Progenitor cell of endocrine pancreas (in vitro differentiated cells): ENCODE measurements at places on chromosomes 1 and 21. TPM values are rescaled to one million over a fixed set of nuclear protein-coding genes. Genes with fewer than 3 reads are reported as not detected.

Gene COX20
- total RNA-seq: 31.0 and 31.8 TPM in 2 replicates

Gene SLFNL1
- 0.95 and 1.0 TPM in 2 replicates for total RNA-seq

Gene TNFSF4
- 1.3 and 1.7 TPM in 2 replicates for total RNA-seq

Gene TRAPPC3
- total RNA-seq: 61.0 and 63.6 TPM in 2 replicates

Gene CRYZ
- 32.5 and 36.9 TPM in 2 replicates for total RNA-seq

Gene IL19
- total RNA-seq: not detected in 2 replicates

Gene HSD3B2
- not detected in 2 replicates for total RNA-seq

Gene PGLYRP4
- total RNA-seq: not detected in 2 replicates

Gene UMODL1
- 0.19 TPM in 1 of 2 replicates, not detected in the other for total RNA-seq

Gene APCS
- not detected in 2 replicates for total RNA-seq

Gene PIK3C2B
- total RNA-seq: 62.2 and 62.7 TPM in 2 replicates

DNA sequence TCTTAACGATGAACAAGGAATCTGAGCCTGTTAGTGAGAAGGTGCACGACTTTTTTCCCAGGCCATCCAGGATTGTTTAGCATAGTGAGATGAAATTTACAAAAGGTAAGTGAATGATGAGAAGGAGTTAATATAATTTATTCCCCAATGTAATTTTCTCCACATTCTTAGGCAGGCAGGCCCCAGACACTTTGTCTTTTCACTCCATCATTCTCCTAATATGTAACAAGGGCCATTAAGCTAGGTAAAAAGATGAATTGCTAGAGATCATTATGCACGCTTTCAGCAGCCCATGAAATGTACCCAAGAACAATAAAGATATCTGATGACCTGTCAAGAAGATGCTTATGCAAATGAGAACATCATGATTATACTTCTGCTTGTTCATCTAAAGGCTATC lies 24.1 kb downstream of the NIBAN1 start:
- DNase-seq: no peak

DNA sequence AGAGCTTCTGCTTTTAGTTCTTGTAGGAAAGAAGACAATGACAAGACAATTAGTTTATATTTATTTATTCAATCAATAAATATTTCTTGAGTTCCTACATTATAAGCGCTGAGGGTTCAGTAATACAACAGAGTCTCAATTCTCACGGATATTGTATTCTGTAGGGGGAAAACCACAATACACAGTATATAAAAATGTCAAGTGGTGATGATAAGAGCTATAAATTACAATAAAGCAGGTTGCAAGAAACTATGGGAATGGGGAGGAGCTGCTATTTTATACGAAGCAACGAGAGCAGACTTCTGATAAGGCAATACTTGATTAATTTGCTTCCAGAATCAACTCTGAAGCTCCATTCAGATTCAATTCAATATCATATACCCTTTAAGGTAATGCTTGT lies 10.6 kb upstream of the XCL1 start:
- DNase-seq: no peak

GRCh38 chr21:26169061-26169610 lies 1.4 kb downstream of the APP start:
- DNase-seq: peak; percentile 14

- DNase-seq: no peak
These were observed 48.8 kb downstream of the GADD45A start for GRCh38 chr1:67733681-67734322.

DNA sequence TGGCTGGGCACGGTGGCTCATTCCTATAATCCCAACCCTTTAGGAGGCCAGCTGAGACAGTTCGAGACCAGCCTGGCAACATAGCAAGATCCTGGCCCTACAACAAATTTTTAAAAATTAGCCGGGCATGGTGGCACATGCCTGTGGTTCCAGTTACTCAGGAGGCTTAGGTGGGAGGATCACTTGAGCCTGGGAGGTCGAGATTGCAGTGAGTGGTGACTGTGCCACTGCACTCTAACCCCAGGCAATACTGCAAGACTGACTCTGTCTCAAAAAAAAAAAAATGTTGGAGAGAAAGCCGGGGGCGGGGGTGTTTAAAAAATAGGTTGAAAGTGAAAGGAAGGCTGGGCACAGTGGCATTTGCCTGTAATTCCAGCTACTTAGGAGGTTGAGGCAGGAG lies 16.5 kb downstream of the CLDN19 start:
- DNase-seq: no peak

DNA sequence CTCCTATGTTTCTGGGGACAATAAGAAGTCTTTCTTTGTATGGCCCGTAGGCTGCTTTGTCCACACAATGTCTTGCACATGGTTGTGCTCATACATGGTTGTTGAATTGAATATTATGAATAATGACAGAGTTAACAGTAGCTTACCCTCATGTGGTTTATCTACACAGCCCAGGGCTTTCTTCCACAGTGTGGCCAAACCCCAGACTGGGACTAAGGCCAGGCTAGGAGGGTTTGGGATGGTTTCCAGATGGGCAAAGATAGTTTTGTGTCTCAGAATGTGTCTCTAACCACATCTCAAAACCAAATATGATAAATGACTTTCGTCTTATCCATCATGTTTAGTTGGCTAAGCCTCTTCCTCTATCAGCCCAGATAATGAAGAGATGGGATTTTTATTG lies 65.2 kb downstream of the CACNA1E start:
- DNase-seq: no peak

GRCh38 chr1:232329103-232329813 lies 300.7 kb downstream of the SIPA1L2 start:
- no peak for DNase-seq

DNA sequence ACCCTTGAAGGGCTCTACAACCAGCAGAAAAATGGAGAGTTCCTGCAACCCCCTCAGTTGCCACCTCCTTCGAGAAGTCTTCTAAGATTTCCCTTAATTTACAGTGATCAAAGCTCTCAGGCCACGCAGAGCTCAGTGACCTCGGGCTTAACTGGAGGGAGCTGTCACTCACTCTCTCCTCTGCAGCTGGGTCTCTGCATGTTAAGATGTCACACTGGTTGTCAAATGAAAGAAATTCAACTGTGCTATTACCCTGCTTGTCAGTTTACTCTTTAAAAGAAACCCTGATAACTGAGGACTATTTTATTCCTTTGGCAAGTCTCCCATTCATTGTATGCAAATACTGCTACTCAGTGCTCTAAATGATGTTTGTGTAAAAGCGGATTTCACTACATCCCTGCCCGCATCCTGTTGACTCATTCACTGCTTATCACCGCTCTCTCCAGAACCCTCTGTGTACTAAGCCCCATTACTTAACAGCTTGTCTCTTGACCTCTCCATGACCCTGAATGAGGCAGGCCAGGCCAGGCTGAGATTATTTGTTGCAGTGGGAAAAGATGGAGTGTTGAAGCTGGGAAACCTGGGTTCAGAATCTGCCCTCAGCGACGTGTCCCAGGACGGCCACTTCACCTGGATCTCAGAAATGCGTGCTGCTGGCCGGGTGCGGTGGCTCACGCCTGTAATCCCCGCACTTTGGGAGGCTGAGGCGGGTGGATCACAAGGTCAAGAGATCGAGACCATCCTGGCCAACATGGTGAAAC lies 13.7 kb downstream of the DHRS3 start:
- no peak for DNase-seq

- DNase-seq: no peak
These were observed 124.6 kb downstream of the BACH1 start for GRCh38 chr21:29423099-29423870.

- no peak for DNase-seq
These were observed 68.3 kb upstream of the NFIA start for GRCh38 chr1:61013946-61014667.

- no peak for DNase-seq
These were observed 21.7 kb downstream of the INTS7 start for GRCh38 chr1:212013672-212014071.

DNA sequence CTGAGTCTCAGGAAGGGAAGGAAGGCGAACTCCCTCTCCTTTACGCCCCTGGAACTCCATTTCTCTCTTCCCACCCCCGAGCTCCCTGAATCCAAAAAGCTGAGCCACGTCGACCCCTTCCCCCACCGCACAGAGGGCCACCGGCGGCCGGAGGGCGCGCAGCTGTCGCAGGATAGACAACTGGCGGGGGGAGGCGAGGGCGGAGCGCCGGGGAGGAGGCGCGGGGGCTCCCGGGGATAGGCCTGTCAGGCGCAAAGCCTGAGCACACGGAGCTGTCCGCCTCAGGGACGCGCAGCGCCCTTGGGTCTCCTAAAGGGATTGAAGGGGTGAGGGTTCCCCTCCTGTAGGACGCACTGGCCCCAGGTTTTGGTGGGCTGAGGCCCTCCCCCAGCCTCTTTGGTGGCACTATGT lies 752 bp upstream of the ACTA1 start:
- DNase-seq: no peak

DNA sequence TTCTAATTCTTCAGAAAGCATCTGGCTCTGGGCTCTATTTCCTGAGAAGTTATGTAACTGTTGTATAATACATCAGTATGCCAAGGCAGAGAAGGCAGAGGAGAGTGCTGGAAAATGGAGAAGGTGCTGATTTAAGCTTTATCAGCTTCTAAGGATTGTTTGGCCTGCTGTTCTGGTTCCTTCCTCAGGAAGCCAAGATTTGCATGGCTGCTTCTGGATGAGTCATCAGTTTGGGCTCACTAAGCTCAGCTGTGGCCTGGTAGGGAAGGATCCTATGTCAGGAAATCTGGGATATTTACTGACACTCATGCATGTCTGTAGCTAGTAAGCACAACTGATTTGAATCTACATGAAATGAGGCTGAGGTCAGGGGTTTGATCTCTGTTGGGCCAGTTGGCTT lies 73.2 kb upstream of the ADGRL4 start:
- DNase-seq: no peak

DNA sequence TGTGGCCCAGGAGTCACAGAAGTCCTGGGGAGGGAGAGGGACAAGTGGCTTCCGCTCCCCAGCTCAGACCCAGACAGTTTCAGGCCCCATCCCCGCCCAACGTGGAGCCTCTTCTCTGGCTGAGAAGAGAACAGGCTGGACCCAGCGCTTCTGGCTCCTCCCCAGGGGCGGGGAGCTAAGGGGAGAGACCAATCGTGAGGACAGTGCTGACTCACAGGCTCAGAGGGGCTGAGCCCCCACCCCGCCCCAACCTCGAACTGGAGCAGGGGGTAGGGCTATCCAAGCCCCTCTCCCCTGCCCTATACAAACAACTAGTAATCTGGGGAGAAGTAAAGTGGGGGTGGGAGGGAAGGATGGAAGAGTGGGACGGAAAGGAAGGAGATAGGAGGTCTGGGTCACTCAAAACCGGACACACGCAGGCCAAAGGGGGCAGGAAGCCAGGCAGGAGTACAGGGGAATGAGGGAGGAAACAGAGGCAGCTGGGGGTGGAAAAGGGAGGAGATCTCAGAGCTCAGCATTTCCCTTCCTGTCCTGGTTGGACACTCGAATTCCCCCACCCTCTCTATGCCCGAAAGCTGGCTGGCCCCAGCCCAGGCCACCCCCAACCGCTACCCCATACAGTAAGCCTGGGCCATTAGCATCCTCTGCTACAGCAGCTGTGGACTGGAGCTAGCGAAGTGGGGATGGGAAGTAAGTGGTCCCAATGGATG lies at the start of gene SHC1:
Gene SHC1, minus strand, starts transcription at position 117 of the 710 bp plus-strand sequence. CDS start 221 bp downstream, outside the sequence.
- DNase-seq: peak; percentile 57

- DNase-seq: peak; percentile 40
These were observed 239.0 kb downstream of the LMX1A start for GRCh38 chr1:165117482-165117881.

DNA sequence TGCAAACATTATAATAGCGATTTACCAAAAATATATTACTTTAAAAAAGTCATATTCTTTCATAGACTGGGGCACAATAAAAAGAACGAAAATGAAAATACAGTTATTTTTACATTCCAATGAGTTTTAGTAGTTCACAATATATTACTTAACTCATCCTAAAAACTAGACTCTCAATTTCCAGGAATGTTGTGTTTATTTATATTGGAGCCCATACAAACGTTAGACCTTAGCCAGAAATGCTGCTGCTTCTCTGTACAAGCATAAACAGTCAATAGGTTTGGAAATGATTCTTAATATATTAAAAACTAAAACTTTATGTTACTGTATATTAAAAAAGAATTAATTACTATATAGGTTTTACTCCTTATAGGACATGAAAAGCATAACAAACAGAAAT lies 302.3 kb downstream of the BRINP3 start:
- no peak for DNase-seq

- DNase-seq: peak; percentile 65
These were observed at the start of gene RAB13 for GRCh38 chr1:153985941-153986761. TSS of gene RAB13 (minus strand) at chr1:153986339. CDS start at chr1:153986236, 103 bp downstream.

GRCh38 chr1:241640867-241641622 lies 876 bp upstream of the CHML start:
- DNase-seq: no peak

- no peak for DNase-seq
These were observed 4.4 kb upstream of the PYCR2 start for GRCh38 chr1:225928186-225929175.

- DNase-seq: no peak
These were observed 15.6 kb upstream of the AIM2 start for GRCh38 chr1:159092036-159092760.
